Cardiac septum (tissue), 1 donor: ENCODE measurements at places on chromosomes 2 and 18. TPM values are rescaled to one million over a fixed set of nuclear protein-coding genes. Genes with fewer than 3 reads are reported as not detected.

DNA sequence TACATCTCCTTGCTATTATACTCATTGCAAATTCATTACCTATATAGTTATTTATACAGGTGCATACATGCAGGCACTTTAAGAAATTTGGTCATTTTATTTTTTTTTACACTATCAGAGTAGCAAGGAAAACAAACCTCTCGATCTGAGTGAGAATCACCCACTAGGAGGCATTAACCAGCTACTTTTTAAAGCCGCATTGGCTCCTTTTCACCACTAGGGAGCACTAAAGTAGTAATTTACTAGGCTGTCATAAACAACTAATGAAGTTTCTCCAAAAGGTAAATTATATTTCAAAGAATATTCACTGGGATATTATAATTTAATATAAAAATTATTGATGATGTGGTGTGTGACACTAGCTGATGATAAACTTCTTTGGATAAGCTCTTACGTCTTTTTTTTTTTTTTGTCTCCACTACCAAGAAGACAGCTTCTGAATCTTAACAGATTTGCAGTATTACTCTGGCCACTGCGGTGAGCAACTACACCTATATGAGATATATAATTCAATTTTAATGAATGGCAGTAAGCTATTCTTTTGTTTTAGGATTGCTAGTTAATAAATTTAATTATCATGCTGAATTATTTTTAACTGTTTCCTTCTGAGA is 101.9 kb downstream of the NOL4 start:
- DNase-seq: no peak

The REG1B gene
- total RNA-seq: not detected

DNA sequence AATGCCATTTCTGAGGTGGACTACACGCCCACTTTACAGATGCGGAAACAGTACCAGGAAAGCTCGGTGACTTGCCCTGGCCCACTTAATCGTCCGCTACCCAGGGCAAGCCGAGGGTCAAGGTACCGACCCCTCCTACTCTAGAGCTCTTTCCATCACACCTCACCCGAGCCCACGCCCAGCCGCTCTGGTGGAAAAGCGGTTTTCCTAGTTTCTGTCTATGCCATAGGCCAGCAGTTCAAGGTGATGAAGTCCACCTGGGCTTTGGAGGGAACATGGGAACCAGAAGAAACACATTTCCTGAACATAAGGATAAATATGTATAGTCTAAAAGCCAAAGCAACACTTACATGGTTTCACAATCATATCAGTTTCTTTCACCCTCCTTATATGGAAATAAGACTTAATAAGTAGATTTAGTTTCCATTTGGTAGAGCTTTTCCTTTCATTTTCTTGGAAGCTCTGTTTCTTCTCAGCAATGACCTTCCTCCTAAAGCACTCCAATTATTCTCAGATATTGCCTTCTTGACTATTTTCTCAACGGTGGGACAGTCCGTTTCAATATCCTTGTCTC is 567 bp downstream of the VWA3B start:
- DNase-seq: no peak

DNA sequence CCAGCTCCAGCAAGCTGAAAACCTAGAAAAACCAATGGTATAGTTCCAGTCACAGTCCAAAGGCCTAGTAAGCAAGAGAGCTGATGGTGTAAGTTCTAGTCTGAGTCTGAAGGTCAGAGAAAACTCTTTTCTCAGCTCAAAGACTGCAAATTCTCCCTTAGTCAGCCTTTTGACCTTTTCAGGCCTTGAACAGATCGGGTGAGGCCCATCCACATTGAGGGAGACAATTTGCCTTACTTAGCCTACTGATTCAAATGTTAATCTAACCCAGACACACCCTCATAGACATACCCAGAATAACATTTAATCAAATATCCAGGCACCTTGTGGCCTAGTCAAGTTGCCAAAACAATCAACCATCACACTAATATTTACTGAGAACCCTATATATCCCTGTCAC is 110.8 kb upstream of the KCNJ3 start:
- no peak for DNase-seq

DNA sequence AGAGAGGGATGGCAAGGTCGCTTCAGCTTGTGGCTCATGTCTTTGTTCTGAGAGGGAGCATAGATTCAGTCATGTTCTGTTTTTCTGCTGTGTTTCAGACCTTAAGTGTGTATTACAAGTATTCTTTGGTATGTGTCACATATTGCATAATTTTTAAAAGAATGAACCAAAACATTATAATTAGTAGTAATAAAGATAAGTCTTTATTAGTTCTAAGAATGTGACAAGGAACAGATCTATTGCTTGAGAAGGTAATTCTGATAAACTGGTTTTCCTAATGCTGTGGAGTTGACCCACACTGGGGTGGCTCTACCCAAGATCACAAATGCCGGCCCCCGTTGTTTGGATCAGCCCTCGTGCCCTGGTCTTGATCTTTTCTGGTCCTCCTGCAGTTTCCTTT is 124.3 kb upstream of the FOSL2 start:
- no peak for DNase-seq

The PPM1G gene
- 32.0 TPM for total RNA-seq

GRCh38 chr2:216425008-216425787 is 12.9 kb downstream of the SMARCAL1 start:
- no peak for DNase-seq

- no peak for DNase-seq
Observed at GRCh38 chr2:58207189-58207588, 33.9 kb downstream of the FANCL start.

DNA sequence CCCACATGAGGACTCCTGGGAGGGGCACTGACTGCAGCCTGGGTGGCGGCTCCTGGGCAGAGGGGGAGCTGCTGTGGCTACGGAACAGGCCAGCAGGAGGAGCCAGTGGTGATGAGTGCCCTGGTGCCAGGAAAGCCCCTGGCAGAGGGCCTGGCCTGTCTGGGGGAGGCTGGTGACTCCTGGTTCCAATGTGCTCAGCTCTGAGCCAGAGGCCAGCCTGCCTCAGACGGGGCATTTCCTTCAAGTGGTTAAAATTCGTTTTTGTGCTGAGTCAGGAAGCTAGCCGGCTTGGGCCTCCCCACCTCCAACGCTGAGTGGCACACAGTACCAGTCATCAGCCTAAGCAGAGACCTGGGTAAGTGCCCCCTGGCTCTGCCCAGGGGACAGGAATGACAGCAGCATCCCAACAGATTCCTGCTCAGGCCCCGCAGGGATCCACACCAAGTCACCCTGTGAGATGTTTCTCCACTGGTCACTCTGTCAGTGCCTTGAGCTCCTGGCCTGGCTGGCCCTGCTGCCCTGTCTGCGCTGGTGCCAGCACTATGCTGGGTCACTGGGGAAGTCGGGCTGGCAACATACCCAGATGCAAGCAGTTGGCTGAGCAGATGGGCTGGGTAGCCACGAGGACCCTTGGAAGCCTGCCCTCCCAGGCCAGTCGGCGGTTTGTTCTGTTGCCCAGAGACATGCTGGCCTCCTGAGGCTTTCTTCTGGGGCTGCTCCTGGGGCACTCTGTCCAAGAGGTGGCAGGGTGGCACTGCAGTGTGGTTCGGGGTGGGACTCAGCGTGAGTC is 7.1 kb upstream of the KLF11 start:
- DNase-seq: peak; percentile 85

DNA sequence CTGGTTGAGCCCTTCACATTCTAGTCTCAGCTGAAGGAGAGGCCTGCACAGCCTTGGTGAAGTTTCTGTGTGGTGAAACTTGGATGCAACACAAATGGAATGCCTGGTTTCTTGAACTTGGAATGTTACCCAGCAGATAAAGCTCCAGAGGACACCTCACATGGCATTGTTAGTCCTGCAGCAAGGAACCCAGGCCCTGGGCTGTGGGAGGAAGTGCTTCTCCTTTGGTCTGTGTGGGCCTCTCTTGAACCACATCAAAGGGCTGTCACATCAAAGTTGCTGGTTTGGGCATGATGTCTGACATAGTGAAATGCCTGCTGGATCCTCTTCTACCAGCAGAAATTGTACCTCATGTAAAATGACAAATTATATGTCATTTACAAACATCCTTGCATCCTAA is 198.5 kb downstream of the FHOD3 start:
- DNase-seq: no peak
